Activated B cell treated with CpG ODN at 0.5 μM for 24 hours (primary cell): ENCODE measurements at places on chromosomes 4 and X.
A peak's percentile ranks its signal among the peaks of the same experiment; 100 is the strongest.

GRCh38 chrX:41932885-41933284 is 9.5 kb upstream of the CASK start:
- no peak overlapping the region for H3K27ac ChIP-seq
- no peaks in the 10 kb centered on the region for H3K36me3 ChIP-seq
- H3K27me3 ChIP-seq = peaks cover 3% of the 10 kb centered on the region
- no peaks in the 10 kb centered on the region for H3K4me1 ChIP-seq
- no peak overlapping the region for H3K4me3 ChIP-seq

DNA sequence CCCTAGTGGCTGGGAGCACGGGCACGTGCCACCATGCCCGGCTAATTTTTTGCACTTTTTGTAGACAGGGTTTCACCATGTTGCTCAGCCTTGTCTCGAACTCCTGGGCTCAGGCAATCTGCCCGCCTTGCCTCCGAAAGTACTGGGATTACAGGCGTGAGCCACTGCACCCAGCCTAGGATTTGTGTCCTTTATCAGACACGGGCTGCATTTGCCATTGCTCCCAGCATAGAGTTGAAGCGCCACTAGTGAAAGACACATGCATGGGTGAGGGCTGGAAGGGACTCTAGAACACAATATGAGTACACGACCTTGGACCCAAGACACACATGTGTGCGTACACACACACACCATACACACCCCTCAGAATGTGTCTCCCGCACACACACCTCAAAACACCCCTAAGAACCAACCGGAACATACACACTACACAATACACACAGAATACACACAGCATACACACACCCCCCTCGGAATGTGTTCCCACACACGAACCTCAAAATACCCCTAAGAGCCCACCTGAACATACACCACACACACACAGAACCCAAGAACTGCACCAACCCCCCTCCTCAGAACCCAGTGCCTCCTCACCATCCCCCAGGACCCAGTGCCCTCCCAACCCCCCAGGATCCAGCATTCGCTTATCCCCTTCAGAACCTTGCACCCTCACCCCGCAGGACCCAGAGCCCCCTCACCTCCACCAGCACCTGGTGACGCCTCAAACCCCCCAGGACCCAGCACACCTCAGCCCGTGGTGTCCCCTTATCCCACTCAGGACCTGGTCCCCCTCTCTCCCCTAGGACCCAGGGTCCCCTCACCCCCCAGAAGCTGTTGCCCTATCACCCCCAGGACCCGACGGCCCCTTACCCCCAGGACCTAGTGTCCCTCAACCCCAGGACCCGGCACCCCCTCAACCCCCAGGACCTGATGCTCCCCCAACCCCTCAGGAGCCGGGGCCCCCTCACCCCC is 1.0 kb downstream of the TNIP2 start:
- no peaks in the 10 kb centered on the region for H3K27me3 ChIP-seq
- H3K4me1 ChIP-seq = peaks cover 37% of the 10 kb centered on the region
- H3K4me3 ChIP-seq = peak overlapping the region; percentile 81
- DNase-seq = no peak
- H3K36me3 ChIP-seq = peaks cover 22% of the 10 kb centered on the region

DNA sequence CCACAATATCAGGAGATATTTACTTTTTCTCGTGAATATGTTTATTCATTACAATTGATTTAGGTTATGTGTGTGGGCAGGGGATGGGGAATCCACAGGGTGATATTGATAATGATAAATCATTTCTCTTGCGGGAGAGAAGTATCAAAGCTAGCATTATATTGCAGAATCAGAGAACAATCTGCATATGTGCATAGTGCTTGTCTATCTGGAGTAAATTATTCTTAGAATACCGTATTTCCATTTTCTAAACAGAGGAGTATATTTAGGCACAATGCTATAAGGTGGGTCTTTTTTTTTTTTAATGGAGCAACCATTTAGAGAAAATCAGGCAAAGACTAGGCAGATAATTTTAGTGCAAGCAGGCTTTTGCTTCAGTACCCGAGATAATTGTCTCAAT is 166.0 kb upstream of the ARX start:
- no peak for DNase-seq
- no peaks in the 10 kb centered on the region for H3K27me3 ChIP-seq
- no peak overlapping the region for H3K27ac ChIP-seq
- H3K36me3 ChIP-seq = no peaks in the 10 kb centered on the region

DNA sequence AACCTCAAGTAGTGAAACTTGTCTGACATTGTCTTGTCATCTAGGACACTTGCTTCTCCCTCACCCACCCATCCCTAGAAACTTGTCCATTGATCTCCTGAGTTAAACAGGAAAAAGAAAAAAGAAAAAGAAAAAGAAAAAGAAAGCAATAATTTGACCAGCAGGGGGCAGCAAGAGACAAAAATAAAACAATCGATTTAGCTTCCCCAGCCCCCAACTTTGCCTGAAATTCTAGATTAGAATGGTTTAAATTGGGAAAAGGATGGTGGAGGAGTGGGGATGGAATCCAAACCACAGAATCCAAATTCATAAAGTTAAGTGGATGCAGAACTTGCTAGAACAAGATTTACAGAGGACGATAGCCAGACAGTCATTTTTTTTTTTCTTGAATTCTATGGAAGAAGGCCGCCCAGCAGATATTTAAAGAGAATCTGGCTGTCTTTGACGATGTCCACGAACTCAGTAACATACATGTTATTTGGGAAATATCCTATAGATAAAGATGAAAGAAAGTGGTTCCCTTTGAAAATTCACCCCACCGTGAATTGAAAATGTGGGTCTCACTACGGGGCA is 282.9 kb downstream of the USP46 start:
- H3K27me3 ChIP-seq = peaks cover 12% of the 10 kb centered on the region
- H3K4me3 ChIP-seq = no peak overlapping the region
- no peak for DNase-seq
- H3K27ac ChIP-seq = no peak overlapping the region

- no peak overlapping the region for H3K4me3 ChIP-seq
- DNase-seq = no peak
- peaks cover 20% of the 10 kb centered on the region for H3K4me1 ChIP-seq
- no peaks in the 10 kb centered on the region for H3K27me3 ChIP-seq
- H3K36me3 ChIP-seq = no peaks in the 10 kb centered on the region
Observed at GRCh38 chr4:119080721-119081541, 54.7 kb upstream of the MYOZ2 start.

- no peaks in the 10 kb centered on the region for H3K27me3 ChIP-seq
- no peak overlapping the region for H3K4me3 ChIP-seq
- DNase-seq = no peak
- H3K36me3 ChIP-seq = no peaks in the 10 kb centered on the region
Observed at GRCh38 chr4:69907151-69907550, 23.7 kb upstream of the CSN1S1 start.

- no peaks in the 10 kb centered on the region for H3K36me3 ChIP-seq
- peaks cover 7% of the 10 kb centered on the region for H3K4me1 ChIP-seq
- H3K4me3 ChIP-seq = no peak overlapping the region
Observed at GRCh38 chr4:41362621-41363383, 106.1 kb downstream of the UCHL1 start.

DNA sequence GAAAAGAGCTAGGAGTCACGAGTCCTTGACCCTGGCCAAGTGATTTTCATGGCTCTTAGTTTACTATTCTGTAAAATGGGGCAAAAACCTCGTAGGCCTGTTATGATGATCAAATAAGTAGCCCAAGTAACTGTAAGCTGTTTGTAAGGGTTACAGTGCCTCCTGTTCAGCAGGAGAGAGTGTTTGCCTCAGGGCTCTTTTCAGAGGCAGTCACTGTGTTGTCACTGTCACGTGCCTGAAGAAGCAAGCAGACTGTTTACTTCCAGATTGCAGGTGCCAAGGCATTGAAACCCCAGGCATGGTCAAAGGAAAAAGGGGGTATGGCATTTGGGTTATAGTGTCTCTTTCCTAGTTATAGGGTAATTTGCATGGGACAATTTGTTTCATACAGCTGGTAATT is 4.5 kb downstream of the RAB39B start:
- DNase-seq = no peak
- H3K4me3 ChIP-seq = no peak overlapping the region
- no peaks in the 10 kb centered on the region for H3K27me3 ChIP-seq

DNA sequence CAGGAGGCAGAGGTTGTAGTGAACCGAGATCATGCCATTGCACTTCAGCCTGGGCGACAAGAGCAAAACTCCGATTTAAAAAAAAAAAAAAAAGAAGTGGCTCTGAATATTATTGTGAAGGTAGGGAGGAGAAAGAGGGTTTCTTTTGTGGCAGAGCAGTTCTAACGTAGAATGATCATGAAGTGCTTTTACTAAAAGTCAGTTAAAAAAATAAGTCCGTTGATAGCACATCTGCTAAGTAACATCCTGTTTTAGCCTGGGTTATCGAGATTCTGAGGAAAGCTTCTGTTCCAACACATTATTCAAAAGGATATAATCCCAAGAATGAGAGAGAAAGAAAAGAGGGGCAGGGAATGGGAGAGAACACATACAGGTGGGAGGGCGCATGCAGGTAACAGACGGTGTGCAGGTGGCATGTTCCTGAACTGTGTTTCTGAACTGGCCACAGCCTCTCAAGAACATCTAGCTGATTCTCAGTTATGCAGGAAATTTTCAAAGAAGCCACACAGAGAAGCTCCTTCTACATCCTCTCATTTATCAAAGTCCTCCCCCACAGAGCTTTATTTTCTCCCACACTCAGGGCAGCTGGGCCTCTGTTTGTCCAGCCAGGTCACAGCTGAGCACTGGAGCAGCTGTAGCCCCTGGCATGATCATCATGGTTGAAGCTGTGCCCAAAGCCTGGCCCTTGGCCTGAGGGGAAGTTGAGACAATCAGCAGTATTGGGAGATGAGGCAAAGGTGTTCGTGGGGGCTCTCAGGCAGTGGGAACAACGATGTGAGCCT is 342.3 kb downstream of the ZNF674 start:
- H3K27me3 ChIP-seq = no peaks in the 10 kb centered on the region
- H3K27ac ChIP-seq = no peak overlapping the region
- no peaks in the 10 kb centered on the region for H3K4me1 ChIP-seq
- no peak for DNase-seq
- no peak overlapping the region for H3K4me3 ChIP-seq

DNA sequence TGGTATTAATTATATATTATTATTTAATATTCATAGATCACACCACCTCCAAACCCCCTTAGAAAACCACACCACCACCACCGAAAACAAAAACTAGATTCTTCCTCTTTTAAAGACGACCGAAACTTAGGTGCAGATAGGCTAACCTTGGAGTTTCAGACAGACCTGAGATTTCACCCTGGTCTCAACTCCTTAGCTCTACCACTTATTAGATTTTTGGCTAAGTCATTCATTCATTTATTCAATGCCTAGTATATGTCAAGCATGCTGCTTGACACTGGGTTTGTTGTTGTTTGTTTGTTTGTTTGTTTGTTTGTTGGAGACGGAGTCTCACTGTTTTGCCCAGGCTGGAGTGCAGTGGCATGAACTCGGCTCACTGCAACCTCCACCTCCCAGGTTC is 9.5 kb upstream of the BMP2K start:
- H3K4me3 ChIP-seq = peak overlapping the region; percentile 68
- no peaks in the 10 kb centered on the region for H3K27me3 ChIP-seq
- no peak for DNase-seq

GRCh38 chrX:29787656-29788055 is 427.7 kb upstream of the MAGEB2 start:
- no peaks in the 10 kb centered on the region for H3K27me3 ChIP-seq
- H3K27ac ChIP-seq = no peak overlapping the region
- no peak for DNase-seq
- no peaks in the 10 kb centered on the region for H3K4me1 ChIP-seq
- H3K4me3 ChIP-seq = no peak overlapping the region
- no peaks in the 10 kb centered on the region for H3K36me3 ChIP-seq

DNA sequence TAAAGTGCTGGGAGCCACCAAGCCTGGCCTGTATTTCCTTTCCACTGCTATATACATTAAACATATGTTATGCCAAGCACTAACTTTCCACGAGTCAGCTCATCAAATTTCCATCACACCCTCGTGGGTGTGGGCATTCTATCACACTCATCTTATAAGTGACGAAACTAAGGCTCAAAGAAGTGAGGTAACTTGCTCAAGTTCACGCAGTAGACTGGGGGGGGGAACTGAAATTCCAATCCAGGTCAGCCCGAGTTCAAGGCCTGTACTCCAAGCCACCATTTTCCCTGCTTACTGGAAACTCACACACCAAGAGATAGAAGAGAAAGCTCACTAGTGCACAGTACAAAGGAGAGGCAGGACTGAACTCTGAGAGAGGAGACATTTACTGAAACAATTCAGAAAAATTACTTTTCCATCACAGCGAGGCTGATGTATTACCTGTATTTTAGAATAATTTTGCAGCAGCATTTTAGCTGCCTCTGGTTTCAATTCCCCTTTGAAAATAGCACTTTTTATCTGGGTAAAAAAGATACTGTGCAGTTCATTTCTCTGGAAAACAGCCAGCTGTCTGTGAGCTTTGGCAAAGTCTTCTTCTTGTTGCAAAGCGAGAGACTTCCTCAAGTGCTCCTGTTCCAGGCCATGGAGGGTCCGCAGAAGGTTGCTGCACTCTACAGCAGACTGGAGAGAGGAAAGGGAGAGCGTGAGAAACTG is 76.8 kb downstream of the EVC2 start:
- no peaks in the 10 kb centered on the region for H3K36me3 ChIP-seq
- H3K4me3 ChIP-seq = no peak overlapping the region
- H3K27ac ChIP-seq = no peak overlapping the region
- H3K4me1 ChIP-seq = no peaks in the 10 kb centered on the region
- DNase-seq = no peak

DNA sequence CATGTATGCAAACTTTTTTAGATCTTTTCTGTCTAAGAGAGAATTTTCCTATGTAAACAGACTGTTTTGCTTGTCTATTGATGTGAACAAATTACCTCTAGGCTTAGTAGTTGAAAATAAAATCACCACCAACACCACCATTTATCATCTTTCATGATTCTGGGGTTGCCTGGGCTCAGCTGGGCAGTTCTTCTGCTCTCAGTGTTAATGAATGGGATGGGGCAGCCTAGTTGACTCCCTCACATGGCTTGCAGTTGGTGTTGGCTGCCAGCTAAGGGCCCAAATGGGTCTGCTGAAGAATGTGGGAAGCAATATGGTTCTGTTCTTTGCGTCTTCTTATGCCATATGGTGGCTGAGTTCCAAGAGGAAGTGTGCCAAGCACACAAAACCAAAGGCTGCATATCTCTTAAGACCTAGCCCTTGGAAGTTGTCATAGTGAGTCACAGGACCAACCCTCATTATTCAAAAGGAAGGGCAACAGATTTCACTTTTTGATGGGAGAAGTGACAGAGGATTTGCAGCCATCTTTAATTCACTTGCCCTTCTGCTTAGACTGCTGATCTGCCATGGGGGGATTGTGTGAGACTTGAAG is 17.9 kb downstream of the REELD1 start:
- H3K4me3 ChIP-seq = no peak overlapping the region
- H3K36me3 ChIP-seq = no peaks in the 10 kb centered on the region
- no peak for DNase-seq
- no peaks in the 10 kb centered on the region for H3K4me1 ChIP-seq

DNA sequence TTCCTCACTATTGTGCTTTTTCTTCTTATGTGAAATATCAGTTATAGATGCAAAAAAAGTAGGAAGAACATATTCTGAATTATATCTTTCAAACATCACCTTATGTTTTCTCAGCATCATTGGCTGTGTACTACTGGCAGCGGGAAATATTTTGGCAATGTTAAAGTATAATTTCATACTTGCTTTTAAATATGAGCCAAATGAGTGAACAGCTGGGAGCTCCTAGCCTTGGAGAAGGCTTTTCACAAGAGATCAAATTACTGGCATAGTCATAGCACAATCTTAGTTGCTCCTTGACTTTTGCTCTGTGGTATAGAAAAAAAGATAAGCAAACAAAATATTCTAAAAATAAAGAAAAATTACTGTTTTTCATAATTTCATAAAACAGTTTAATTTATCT is 1575.8 kb upstream of the PABPC4L start:
- no peaks in the 10 kb centered on the region for H3K27me3 ChIP-seq
- no peak overlapping the region for H3K27ac ChIP-seq
- no peaks in the 10 kb centered on the region for H3K36me3 ChIP-seq
- no peak overlapping the region for H3K4me3 ChIP-seq
